ENCODE measurements at places on chromosomes 12 and 14.

DNA sequence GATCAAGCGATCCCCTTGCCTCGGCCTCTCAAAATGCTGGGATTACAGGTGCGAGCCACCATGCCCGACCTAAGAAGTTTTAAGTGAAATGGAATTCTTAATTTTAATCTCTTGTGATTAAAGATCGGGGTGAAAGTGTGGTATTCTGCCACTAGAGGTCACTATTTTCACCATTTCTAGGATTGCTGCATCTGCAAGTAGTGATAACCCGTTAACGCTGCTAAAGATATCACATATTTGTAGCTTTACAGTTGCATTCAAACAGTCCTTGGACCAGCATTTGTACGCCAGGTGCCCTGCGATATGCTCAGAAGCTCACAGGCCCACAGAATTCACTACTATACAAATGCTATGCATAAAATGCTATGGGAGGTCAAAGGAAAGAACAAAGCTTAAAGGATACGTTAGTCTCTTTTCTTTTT lies 19.3 kb downstream of the CCDC62 start:
- DNase-seq: peak; percentile 46

GRCh38 chr12:78885466-78885865 lies 20.9 kb downstream of the SYT1 start:
- DNase-seq: no peak

GRCh38 chr14:29030970-29031369 lies 264.4 kb downstream of the FOXG1 start:
- DNase-seq: no peak

DNA sequence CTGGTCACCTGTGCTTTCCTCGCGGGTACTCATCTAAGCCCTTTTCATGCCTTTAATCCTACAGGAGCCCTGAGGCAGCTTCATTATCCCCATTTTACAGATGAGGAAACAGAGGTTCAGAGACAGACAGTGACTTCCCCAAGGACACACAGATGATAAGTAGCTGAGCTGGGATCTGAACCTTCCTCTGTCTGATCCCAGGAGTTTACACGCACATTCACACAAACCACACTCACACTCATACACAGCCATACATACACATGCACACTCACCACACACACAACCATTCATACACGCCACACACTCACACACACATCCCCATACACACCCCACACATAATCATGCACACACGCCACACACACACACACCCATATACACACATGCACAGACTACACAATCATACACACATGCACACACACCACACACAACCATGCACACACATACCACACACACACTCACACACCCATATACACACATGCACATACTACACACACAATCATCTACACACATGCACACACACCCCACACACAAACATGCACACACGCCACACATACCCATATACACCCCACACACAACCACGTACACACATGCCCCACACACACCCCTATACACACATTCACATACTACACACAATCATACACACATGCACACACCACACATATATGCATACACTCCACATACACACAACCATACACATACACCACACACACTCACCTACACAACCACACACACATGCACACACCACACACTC lies 2.7 kb downstream of the TMEM119 start:
- DNase-seq: no peak

DNA sequence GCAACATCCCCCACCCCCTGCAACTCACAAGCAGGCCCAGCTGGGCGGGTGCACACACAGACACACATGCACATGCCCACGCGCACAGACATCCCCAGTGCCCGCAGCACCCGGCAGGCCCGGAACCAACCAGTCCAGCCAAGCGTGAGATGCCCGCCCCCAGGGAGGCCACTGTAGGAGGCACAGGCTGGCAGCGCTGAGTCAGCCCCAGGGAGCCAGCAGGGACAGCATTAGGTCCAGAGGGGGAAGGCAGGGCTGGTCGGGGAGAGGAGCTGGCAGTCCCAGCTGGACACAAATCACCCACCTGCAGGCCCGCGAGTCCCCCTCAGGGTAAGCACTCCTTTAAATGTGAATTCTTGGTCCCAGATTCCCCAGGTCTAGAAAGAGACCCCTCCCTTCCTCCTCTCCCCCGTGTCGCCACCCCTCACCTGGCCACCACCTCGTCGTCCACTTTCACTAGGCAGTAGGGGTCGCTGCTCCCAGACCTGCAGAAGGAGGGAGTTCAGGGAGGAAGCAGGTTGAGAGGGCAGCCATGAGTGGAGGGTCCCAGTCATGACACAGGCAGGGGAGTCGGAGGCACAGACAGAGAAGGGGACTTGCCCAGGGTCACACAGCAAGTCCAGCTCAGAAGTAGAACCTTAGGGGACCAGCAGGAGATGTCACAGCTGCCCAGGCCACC lies 5.0 kb downstream of the RASAL1 start:
- DNase-seq: no peak

DNA sequence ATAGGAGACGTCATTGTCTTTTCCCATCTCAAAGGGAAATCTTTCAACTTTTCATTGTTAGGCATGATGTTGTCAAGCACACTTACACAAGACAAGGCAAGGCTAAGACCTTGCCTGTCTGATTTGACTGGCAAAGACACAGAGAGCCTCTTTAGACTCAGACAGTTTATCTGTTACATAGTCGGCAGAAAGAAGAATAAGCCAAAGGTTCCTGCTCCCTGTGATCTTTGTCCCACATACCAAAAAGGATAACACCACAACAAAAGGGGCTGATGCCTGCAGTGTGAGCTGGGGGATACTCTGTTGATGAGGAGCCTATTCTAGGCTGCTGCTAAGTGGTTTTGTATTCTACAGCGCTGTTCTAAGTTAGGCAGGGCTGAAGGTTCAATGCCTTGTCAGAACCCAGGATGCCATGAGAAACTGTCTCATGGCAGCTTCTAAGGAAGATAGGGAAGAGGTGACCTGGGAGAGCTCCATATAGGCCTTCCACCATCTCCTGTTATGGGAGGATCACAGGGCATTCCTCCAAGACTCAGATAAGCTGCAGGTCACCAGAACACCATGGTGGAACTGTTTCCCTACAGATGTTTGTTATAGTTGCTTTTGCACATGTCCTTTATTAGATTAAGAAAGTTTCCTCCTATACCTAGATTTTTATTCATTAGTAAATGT lies 12.7 kb downstream of the ERC1 start:
- no peak for DNase-seq

DNA sequence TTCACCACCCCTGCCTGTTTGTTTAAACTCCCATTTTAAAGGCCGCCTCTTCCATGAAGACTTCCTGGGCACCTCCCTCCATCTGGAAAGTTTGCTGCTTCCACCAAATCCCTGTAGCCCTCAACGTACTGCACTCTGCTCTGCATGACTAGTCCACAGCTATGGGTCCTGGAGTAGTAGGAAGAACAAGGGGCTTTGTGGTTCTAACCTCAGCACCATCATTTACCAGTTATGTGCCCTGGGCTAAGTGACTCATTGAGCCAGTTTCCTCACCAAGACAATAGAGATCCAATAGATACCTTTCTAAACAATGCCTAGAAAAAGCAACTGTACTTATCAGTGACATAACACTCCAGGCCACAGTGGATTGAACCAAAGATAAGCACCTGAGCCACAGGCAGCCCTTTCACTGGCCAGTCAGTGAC lies 8.5 kb upstream of the LTBP2 start:
- peak; percentile 57 for DNase-seq

- DNase-seq: no peak
Measured at GRCh38 chr14:103126088-103126872, 3.0 kb downstream of the TNFAIP2 start.

DNA sequence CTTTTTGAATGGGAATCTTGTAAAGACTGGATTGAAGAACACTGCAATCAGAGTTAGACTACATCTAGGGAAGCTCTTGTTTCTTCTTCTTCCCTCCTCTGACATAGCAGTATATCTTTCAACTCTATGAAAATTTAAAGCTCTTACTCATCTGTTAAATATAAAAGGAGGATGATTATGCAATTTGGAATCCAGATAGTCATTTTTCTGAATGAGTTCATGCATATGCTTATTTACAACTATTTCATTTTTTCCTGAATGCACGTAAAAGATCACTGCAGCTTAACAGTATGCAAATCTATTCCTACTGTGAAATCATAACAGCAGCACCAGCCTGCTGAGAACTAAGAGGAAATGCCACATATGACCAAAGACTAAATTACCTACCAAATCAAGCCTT lies 133.5 kb upstream of the TMCC3 start:
- DNase-seq: no peak

- DNase-seq: no peak
Measured at GRCh38 chr14:31265701-31266398, 58.3 kb upstream of the HECTD1 start.

DNA sequence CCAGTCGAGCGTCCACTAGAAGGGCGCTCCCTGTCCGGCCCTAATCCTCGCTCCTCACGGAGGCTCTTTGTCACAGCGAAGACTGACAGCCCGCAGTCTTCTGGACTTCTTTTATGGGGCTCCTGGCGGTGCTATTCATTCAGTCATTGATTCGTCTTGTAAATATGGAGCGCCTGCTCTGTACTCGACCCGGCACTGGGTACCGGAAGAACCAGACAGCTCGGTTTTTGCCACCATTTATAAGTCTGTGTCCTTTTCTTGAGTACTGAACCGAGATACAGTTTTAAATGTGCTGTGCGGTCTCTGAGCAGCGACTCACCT lies 570 bp downstream of the DMAC2L start:
- DNase-seq: no peak

DNA sequence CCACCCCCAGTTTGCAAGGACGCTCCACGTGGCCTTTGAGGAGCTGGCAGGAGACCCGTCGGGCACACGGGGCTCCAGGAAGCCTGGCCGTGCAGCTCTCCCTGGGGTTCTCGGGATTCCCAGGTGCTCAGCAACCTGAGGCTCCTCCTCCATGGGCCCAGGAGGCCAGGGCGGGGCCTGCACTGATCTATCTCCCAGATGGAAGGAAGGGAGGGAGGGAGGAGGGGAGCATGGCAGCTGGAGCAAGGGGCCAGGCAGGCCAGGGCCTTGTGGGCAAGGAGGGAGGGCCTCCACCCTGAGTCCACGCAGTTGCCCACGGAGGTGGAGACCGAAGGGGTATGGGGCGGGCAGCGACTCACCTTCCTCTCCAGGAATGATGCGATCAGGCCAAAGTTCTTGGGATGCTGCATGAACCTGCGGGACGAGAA lies 127.3 kb downstream of the RFLNA start:
- no peak for DNase-seq

DNA sequence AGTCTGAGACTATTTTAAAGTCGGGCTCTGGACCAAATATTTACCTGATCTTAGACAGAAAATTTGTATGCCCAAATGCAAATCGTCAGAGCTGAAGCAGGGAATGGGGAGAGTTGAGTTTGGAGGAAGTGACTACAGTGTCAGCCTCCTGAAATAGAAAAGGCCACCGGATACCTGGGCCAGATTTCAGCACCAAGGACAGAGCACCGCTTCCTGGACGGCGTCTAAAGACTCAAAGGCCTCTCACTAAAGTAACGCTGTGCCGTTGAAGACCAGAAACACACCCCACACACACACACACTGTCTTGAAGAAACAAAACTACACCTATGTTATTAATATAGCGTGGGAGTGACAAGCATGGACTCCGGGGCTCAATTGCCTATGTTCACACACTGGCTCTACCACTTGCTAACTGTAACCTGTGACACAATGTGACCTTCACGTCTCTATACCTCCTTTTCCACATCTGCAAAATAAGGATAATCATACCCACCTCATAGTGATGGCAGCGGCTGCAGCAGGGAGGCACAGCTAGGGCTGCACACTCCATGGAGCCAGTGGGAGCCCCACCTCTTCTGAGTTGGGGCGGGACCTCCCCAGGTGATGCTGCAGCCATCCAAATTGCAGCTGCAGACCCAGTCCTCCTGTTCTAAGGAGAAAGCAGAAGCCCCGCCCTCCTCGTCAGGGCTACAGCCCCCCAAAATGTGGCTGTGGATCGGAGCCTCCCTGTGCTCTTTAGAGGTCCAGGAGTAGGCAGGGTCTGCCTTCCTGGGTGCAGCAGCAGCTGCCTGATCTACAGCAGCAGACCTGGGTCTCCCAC lies 35.6 kb downstream of the KRT76 start:
- DNase-seq: peak; percentile 62

DNA sequence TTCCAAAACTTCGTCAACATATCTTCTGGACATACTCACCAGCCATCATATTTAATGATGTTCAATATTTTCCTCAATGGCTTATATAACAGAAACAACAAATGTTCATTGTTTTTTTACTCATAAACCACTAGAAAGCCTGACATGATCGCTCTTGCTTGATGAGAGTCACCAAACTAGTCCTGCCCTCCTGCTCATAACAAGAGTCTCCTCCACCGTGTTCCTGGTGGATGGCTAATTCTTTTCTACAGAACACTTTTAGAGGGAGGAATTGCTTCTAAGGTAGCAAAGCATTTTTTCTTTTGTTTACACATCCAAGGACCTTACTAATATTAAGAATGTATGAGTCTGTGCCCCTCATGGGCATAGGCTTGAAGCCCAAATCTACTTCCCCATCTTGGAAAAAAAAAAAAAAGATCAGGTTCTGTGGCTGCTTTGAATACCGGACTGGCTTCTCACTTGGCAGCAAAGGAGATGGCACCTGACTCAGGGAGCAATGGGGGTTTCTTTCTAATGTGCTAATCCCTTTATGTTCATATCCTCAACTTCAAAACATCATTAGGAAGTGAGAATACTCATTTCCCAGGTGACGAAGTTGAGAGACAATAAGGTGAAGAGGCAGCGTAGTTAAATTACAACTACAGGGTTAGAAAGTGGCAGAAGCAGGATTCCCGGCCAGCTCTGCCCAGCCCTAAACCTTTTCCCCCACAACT lies 188.8 kb downstream of the EPS8 start:
- DNase-seq: no peak

GRCh38 chr12:21416511-21417121 lies 20.8 kb upstream of the PYROXD1 start:
- DNase-seq: no peak

DNA sequence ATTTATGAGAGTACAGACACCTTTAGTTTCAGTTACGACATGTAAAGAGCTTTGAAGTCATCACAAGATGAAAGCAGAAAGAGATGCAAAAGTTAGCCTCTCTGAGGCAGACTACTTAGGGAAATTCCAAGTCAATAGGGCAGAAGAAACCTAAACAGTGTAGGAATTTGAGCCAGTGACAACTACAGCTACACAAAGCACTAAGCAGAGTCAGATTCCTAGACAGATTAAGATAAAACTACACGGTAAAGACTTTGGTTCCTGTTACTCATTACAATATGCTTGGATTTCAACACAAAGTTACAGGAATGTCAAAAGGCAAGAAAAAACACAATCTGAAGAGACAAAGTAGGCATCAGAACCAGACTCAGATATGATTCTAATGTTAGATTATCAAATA lies 1302.3 kb downstream of the FSCB start:
- DNase-seq: no peak

DNA sequence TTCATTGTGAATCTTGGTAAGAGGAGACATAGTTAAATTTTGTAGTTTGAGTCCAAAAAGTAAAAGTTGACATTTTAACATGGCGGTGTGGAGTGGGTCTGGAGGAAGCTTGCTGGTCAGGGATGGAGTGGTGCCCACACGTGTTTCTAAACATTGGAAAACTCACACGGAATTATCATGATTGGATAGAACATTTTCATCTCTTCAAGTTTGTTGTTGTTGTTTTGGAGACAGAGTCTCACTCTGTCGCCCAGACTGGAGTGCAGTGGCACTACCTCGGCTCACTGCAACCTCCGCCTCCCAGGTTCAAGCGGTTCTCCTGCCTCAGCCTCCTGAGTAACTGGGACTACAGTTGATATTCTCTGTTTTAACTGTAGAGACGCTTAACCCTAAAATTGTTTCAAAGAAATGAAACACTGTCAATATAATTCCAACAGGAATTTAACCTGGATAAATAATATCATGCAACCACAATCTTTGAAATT lies 502 bp upstream of the MBIP start:
- no peak for DNase-seq

Data from CD8-positive, alpha-beta memory T cell (primary cell).